ENCODE measurements at places on chromosomes 1 and 21. TPM values are rescaled to one million over a fixed set of nuclear protein-coding genes. Genes with fewer than 3 reads are reported as not detected.
A peak's percentile ranks its signal among the peaks of the same experiment; 100 is the strongest.

The OVAAL gene
- not detected for total RNA-seq

The PTPN7 gene
- 0.72 TPM for total RNA-seq

The ANKRD13C gene
- total RNA-seq = 20.6 TPM

The ZBTB7B gene
- total RNA-seq = 19.2 TPM

The F5 gene
- not detected for total RNA-seq

The NEGR1 gene
- total RNA-seq = 10.6 TPM

DNA sequence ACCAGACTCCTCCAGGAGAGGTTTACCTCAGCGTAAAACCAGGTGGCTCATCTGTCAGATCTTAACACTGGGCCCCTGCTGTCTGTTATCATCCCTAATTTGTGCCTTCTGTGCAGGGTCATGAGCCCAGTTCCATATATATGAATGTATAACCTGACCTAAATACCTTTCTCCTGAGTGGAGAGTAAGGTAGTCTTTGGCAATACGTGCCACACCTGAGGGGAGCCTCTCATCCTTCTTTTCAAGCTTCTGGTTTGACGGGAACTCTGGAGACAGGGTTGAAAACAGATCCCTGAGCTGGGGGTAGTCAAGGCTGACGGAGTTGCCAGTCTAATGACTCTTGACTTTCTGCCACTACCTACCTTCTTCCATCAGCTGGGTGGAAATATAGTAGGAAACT lies 4.1 kb downstream of the SFT2D2 start:
- no peak for DNase-seq
- H3K27me3 ChIP-seq = no peaks in the 10 kb centered on the region
- H3K36me3 ChIP-seq = peaks cover 7% of the 10 kb centered on the region
- no peak overlapping the region for H3K27ac ChIP-seq
- peaks cover 4% of the 10 kb centered on the region for H3K4me1 ChIP-seq
- H3K4me3 ChIP-seq = no peak overlapping the region

DNA sequence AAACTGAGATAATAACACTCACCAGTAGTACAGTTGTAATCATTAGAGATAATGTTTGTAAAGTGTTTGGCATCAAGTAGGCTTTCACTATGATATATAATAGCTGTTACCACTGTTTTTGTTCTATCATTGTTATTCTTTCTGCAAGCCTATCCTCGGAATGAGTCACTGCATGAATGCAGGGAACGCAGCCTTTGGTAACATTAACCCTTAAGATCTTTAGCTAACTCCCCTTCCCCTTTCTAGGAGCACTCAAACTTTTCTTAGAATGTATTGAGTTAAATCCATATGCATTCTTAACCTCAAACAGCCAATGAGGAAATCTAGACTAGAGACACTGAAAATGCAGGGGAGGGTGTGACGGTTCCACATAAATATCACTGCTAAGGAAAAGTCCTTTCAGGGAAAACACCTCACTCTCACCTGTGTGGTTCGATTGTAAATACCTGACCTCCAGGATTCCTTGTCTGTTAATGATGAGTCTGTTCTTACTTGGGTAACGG lies 467.3 kb downstream of the SETD4 start:
- no peak overlapping the region for H3K27ac ChIP-seq
- no peaks in the 10 kb centered on the region for H3K4me1 ChIP-seq
- no peak for DNase-seq
- peaks cover 12% of the 10 kb centered on the region for H3K27me3 ChIP-seq

GRCh38 chr1:14706631-14707030 lies 108.1 kb downstream of the KAZN start:
- H3K27me3 ChIP-seq = no peaks in the 10 kb centered on the region
- H3K4me1 ChIP-seq = peaks cover 10% of the 10 kb centered on the region
- no peaks in the 10 kb centered on the region for H3K36me3 ChIP-seq
- no peak overlapping the region for H3K4me3 ChIP-seq

DNA sequence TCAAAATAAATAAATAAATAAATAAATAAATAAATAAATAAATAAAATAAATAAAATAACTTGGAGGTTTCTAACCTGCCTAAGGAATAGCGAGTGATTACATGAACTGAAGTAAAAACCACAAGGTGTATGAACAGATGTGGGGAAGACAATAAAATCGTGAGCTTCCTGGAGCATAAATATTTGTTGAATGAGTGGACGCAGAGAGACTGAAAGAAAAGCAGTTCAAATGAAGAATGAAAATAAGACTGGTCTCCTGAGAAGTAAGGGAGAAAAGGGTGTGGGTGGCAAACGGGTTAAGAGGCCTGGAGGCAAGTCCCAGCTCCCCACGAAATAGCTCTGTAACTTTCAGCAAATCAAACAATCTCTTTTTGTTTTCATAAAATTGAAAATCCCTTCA lies 33.6 kb downstream of the CHML start:
- H3K36me3 ChIP-seq = no peaks in the 10 kb centered on the region
- no peak for DNase-seq
- H3K4me1 ChIP-seq = no peaks in the 10 kb centered on the region
- H3K4me3 ChIP-seq = no peak overlapping the region
- H3K27ac ChIP-seq = no peak overlapping the region

DNA sequence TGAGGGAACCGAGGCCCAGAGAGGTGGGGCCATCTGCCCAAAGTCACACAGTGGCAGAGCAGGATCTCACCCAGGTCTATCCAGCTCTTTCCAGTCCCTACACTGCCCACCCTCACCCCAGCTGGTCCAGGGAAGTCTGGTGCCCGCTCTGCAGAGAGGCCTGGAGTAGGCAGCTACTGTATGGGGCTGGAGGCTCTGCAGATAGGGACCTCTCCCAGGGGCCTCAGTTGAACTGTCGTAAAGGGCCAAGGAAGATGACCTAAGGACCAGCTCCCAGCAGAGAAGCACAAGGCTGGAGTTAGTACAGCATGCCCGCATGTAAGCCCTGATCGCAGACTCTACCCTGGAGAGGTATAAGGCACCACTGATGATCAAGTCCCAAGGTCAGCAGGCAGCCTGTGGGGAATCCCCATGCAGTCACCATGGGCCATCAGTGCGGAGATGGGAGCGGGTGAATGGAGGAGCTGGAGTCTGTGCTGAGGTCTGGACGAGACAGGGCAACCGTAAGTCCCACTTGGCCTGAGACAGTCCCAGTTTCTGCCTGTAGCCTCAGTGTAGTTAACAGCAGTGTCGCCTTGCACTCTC lies 320.2 kb downstream of the MATN1 start:
- H3K27me3 ChIP-seq = no peaks in the 10 kb centered on the region
- no peak overlapping the region for H3K4me3 ChIP-seq
- H3K27ac ChIP-seq = no peak overlapping the region
- DNase-seq = no peak

DNA sequence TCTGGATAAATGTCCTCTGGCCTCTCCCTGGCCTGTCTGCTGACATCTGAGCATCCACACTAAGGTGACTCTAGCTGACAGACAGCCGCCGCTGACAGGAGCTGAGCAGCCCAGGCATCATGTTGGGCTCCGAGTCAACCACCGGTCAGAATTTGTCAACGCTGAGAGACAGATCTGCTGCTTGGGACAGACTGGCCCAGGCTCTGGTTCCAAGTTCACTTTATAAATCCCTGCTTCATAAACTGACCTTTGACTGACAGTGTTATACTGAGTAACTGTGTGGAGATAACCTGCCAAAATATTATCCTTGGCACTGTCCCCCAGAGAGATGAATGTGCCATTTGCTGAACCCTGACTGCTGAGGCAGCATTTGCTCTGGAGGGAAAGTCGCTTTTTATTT lies 616.7 kb downstream of the NPHP4 start:
- no peaks in the 10 kb centered on the region for H3K36me3 ChIP-seq
- H3K27me3 ChIP-seq = no peaks in the 10 kb centered on the region
- no peak for DNase-seq
- no peak overlapping the region for H3K4me3 ChIP-seq
- H3K27ac ChIP-seq = no peak overlapping the region

GRCh38 chr1:176959191-176959820 lies 205.2 kb downstream of the ASTN1 start:
- no peak overlapping the region for H3K27ac ChIP-seq
- H3K4me1 ChIP-seq = peaks cover 11% of the 10 kb centered on the region
- H3K4me3 ChIP-seq = no peak overlapping the region
- H3K36me3 ChIP-seq = no peaks in the 10 kb centered on the region
- no peak for DNase-seq

DNA sequence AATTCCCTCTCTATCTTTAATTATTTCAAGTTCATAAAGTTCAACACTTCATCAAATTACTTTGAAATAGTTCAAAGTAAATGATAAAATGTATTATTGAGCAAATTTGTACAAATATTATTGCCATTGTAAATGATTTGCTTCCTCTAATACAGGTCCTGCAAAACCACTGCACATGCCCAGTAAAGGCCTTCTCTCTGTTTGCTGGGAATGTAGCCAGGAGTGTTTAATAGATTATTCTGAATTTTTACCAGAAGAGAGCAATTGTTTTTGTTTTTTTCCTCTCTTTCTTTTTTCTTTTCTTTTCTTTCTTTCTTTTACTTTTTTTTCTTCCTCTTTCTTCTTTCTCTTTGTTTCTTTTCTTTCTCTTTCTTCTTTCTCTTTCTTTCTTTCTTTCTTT lies 486.3 kb downstream of the PTBP2 start:
- H3K27ac ChIP-seq = no peak overlapping the region
- H3K4me3 ChIP-seq = no peak overlapping the region
- DNase-seq = no peak

DNA sequence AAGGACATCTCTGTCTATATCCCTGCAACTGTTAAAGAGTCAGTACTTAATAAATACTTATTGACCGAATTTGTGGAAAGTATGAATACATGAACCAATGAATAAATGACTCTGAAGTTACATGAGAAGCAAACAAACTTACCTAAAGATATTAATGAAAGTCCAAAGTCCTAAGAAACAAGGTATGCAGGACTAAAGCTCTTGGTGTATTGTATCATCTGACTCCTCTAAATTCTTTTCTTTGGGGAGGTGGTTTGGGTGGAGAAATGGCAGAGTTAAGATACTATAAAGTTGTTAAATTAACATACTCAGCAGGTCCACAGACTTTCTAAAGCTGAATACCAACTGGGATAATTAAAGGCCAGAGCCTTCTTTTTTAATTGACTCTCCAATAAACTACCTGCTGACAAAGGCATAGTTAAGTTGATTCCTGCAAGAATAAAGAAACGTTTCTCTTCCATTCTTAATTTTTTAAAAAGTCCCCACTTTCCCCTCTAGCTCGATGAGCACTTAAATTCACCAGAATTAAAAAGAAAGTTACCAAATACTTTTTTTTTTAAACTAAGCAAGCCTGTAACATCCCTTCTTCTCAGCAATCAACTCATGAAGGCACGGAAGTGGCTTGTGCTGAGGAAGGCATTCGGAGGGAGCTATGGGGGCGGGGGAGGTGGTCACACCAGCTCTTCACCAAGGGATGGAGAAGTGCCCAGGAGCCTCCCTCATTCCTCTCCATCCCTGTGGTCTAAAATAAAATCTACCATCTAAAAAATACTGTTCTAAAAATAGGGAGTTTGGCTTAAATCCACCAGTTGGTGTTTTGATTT lies 61.1 kb downstream of the GADD45A start:
- no peaks in the 10 kb centered on the region for H3K27me3 ChIP-seq
- peaks cover 50% of the 10 kb centered on the region for H3K4me1 ChIP-seq
- H3K36me3 ChIP-seq = no peaks in the 10 kb centered on the region
- no peak overlapping the region for H3K4me3 ChIP-seq
- DNase-seq = peak; percentile 39

DNA sequence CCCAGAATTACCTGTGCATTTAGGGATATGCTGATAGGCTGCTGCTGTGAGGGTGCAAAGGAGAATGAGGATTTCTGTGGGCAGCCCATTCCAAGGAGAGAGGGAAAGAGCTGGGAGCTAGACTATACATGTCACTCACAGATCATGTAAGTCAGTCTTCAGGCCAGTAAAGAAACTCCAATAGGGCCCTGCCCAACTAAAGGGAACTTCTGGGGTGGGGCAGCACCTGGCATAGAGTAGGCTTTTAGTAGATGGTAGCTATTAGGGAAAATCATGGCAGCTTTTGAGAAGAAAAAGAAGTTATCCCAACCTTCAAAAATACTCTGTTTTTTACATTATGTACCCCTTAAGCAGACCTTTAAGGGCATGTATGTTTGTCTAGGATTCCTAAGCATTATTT lies 89.6 kb downstream of the ST6GALNAC3 start:
- no peaks in the 10 kb centered on the region for H3K36me3 ChIP-seq
- H3K27me3 ChIP-seq = no peaks in the 10 kb centered on the region
- H3K27ac ChIP-seq = no peak overlapping the region
- no peaks in the 10 kb centered on the region for H3K4me1 ChIP-seq

DNA sequence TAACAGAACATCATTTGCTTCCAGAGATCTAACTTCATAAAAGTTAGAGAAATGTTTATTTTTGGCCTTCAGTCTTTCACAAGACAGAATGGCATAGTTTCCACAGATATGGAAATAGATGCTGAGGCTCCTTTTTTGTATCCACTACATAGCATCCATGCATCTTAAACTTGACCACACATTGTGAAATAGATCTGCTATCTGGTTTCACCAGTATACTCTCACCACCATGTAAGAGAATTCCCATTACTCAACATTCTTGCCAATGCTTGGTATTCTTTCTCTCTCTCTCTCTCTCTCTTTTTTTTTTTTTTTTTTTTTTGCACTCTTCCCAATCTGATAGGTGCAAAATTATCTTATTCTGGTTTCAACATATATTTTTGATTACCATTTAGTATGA lies 52.1 kb upstream of the PRMT6 start:
- H3K27me3 ChIP-seq = no peaks in the 10 kb centered on the region
- no peak overlapping the region for H3K27ac ChIP-seq
- H3K4me1 ChIP-seq = no peaks in the 10 kb centered on the region
- DNase-seq = no peak

DNA sequence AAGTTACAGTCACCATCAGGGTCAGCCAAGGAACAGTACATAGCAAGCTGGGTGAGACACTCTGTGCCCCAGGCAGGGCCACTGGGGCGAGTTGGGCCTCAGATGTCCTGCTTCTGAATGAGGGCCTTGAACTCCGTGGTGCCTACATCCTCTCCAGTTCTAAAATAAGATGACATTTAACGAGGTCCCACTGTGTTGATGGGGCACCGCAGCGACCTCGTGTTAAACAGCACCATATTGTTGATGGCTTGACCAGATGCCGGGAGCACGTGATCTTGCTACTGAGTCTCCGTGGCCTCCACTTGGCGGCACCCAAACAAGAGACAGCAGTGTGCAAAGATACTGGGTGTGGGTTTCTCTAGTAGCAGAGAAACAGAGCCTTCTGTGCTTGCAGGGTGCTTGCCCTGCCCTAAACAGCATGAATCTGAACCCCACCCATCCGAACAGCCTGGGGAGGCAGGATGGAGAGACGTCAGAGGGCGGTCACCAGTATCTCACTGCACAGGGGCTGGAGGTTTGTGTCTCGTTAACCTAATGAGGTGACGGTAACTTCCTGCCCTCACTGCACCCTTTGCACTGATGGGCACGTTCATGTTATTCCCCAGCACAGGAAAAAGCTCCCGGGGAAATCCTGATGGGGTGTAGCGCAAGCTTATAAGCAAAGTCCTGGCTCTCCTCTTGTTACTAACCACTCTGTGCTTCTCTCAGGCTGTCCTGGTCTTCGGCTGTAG lies 324.4 kb downstream of the AJAP1 start:
- no peak overlapping the region for H3K4me3 ChIP-seq
- H3K27me3 ChIP-seq = no peaks in the 10 kb centered on the region
- H3K27ac ChIP-seq = no peak overlapping the region
- no peaks in the 10 kb centered on the region for H3K36me3 ChIP-seq
- H3K4me1 ChIP-seq = no peaks in the 10 kb centered on the region

- H3K36me3 ChIP-seq = no peaks in the 10 kb centered on the region
- H3K27me3 ChIP-seq = no peaks in the 10 kb centered on the region
- H3K27ac ChIP-seq = no peak overlapping the region
- no peak for DNase-seq
- no peak overlapping the region for H3K4me3 ChIP-seq
- peaks cover 8% of the 10 kb centered on the region for H3K4me1 ChIP-seq
Measured at GRCh38 chr1:13590486-13590885, 6.9 kb downstream of the PDPN start.

Measured in A673 (cell line).